ENCODE measurements at places on chromosomes 3 and 15.

GRCh38 chr15:34693053-34693744 is 61.6 kb downstream of the GJD2 start:
- no peak for DNase-seq

DNA sequence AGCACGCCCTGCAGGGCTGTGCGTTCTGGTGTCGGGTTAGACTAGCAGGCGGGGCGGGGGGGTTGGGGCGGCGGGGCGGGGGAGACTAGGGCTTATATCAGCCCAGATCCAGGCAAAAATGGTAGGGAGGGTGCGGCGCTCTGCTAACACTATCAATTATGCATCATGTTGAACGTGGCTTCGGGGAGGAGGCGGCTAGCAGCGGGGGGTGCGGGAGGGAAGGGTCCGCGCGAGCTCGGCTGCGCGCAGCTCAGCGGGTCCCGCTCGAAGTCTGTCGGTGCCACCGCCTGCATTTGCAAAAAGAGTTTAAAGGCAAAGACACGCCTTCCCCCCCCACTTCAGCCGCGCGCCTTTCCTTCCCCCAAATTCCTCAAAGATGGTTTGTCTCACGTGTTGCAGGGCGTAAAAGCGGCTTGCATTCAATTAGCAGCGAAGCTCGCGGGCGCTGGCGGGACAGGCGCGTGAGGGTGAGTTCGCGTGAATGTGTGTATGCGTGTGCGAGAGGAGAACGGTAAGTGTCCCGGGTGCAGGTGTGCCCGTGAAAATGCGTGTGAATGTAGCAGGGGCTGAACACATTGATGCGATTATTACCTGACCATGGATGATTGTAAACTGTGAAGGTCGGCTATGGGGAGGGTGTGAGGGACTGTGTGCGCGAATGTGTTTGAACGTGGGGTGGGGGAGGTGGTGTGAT is at the start of gene ISLR2:
ISLR2 (plus strand) TSS at position 432 of the 694 bp plus-strand sequence. CDS start 2,169 bp downstream, outside the sequence.
- DNase-seq: no peak

DNA sequence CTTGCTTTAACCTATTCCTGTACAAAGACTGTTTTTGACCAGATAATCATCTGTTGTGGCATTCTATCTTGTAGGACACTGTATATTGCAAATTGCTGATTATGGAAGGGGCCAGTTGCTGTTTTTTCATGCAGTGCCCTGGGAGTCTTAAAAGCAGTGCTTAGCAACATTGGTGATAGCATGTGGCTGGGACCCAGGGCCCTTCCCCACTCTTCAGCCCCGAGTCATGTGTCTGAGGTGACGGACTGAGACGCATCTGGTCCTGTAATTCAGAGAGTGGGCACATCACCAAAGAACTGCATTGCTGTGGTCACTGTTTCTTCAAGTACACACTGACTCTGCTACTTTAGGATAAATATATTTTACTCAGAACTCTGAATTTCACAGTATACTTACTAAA is 63.4 kb downstream of the SNRK start:
- no peak for DNase-seq

DNA sequence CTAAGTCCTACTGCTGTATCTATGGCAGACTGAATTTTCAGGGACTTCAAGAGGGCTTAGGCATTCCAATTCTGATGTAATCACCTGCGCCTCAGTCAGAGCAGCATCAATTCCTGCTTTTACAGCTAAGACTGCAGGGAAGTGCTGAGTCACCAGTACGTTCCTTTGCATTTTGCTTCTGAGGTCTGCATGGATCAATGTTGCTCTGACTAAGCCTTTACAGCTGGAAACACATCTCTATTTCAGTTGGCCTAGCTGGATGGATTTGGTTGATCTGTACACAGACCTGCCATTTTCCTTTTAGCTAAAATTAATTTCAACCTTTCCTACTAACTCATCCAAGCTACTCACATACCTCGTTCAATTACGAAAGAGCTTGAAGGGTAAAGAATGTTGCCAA is 51.3 kb downstream of the ETV5 start:
- no peak for DNase-seq
